ENCODE measurements at places on chromosomes 1 and 21.

DNA sequence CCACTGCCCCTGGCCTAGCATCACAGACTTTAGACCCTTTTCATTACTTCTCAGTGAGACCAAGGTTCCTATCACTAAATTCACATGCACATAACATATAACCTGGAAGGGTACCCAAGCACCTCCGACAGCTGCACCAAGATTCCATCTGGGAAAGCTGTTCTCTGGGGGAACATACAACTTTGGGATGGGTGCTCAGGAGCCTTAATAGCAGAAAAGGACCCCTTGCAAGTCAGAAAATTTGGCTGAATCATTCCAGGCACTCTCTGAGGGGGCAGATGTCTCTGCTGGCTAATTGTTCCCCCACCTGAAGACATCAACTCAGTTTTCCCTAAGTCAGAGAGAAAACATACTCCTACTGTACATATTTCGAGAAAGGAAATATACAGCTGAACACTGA, 41.3 kb upstream of the PSEN2 start:
- no peak for DNase-seq

- DNase-seq: no peak
These were observed 540.0 kb downstream of the KIF26B start for GRCh38 chr1:245694753-245695195.

DNA sequence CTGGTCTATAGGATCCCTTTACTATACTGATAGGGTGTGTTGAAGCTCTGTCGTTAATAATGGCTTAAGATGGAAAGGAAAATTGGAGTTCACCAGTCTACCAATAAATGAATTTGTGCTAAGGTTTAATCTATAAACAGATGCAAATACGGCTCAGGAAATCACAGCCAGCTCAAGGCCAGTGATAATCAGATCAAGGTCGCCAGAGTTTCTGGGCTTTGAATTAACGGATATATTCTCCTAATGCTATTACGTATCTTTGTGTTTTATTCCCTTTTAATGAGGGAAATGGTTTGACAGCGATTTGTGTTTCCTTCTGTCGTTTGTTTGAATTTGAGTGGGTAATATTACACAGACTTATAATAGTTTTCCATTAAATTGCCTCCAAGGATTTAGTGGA, 279.6 kb downstream of the BACH1 start:
- DNase-seq: no peak

GRCh38 chr1:119935915-119936314, 39.6 kb upstream of the ADAM30 start:
- no peak for DNase-seq

DNA sequence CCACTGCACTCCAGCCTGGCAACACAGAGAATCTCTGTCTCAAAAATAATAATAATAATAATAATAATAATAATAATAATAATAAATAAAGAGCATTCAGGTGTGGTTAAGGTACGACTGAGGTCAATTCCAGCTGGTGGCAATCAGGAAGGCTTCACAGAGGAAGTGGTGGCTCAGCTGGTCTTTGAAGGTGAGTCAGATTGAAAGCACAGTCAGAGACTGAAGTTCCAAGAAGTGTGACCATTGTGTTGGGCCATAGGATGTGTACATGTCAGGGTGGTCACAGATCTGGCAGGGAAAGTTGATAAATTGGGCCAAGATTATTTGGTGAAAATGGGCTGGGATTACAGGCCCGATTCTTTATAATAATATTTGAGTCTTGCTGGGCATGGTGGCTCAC, 31.0 kb upstream of the MED18 start:
- no peak for DNase-seq

DNA sequence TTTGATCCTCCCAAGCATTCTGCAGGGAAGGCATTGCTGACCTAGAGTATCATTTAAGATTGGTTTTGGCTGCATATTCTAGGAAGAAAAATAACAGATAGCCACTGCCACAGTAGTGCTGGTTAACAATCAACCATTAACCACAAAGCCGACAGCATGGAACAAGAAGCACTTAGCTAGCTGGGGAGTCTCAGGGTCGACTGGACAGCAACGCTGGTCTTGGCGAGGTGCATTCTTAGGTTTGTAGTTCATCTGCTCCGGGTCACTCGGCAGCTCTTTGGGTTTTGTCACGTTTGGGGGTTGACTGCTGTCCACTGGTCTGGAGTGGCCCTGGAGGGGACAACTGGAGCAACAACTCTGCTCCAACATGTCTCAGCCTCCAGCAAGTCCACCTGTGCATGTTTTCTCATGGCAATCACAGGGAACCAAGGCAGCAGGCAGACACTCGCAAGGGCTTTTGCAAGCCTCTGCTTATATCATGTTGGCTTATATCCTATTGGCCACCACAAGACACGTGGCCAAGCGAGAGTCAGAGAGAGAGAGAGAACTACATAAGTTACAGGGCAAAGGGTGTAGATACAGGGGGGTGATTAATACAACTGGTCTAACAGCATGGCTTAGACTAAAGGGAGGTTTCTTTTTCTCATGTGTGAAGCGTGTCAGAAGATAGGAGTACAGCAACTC, 99.5 kb downstream of the LACTBL1 start:
- DNase-seq: no peak

DNA sequence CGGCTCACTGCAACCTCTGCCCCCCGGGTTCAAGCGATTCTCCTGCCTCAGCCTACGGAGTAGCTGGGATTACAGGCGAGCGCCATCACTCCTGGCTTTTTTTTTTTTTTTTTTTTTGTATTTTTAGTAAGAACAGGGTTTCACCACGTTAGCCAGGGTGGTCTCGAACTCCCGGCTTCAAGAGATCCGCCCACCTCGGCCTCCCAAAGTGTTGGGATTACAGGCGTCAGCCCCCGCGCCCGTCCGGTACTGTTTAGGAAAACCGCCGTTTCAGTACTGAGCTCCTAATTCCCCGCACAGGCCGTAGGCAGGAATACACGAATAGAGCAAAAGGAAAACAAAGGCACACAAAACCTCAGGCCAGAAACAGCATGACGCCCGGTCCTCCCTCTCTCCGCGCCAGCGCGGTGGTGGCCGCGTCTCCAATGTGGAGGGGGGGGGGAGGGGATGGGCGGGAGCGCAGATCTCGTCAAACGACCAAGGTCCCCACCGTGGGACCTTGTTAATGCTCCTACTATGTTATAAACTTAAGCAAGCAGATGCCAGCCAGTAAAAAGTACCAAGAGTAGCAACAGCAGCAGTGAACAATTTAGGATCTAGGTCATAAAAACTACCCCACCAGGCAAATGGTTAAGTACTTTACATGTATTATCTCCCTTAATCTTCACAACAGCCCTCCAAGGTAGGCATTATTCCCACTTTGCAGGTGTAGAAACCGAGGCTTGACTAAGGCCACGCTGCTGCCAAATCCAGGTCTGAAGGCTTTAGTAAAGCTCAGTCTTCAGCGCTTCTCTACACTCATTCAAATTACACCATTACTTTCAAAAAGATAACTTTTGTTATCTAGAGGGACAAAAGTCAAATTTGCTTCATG, 648 bp upstream of the ADAR start:
- DNase-seq: peak; percentile 16

DNA sequence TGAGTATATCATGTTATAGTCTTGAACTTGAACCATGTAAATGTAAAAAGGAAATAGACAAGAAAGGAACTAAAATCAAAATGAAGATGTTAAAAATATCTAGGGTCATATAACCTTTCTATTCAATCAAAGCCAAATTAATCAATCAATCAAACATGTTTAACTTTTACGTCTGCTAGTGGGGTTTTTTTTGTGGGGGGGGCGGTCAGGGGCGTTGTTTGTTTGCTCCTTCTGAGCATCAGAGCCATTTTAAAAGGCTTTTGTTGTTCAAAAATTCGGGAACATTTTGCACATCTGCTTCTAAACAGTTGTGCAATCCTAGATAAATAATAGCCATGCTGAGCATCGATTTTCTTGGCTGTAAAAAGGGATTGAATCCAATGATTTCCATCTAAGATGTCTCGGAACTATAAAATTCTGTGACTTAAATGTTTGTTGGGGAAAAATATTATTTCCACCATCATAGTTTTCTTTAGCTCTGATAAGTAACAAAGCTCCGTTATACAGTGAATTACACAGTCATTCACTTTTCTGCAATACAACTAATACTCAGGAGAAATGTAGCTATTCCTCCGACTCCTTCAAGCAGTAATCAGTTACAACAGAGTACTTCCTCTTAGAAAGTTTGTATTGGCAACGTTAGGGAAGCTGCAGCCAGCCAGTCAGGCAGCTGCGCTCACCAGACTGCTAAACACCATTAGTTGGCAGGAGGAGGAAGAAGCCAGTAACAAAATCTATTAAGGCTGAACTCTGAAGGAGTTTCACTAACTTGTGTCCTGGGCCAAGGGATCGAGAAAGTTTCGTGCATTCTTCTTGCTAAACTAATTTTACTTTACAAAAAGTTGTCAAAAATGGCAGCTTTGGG, 2.2 kb downstream of the SPATA6 start:
- no peak for DNase-seq

DNA sequence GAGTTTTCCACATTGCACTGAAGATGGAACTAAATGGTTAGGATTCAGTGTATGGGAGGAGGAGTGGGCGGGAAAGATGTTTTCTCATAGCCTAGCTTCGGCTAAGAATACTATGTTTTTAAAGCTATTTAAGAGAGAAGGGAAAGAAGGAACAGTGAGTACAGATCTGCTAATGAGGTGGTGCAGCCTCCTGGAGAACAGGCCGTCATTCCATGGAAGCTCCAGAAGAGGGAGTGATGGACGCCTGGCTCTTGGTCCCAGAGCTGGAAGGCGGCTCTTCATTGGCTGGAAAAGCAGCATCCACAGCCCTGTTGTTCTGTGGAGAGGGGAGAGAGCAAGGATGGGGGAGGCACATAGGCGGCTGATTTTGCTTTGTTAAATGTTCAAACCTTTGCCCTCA, 6.9 kb downstream of the CAMK1G start:
- DNase-seq: no peak

DNA sequence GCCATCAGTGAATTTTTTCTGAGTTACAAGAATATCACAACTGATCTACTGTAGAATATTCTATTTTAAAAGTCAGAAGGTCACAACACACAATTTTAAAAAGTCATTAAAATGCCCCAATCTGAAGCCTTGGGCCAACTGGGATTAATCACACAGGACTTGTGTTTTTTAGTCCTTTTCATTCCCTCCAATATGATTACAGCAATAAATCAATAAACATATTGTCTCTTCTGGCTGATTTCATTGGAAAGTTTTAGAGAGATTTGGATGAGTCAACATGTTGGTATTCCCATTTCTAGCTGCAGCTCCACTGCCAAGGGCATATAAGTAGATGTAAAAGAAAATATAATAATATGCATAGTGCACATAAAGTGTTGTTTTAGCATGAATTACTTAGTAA, 85.8 kb downstream of the NIBAN1 start:
- DNase-seq: no peak

GRCh38 chr1:121522061-121522759, 337.4 kb downstream of the SRGAP2C start:
- DNase-seq: no peak

- DNase-seq: no peak
These were observed 58.6 kb downstream of the PBX1 start for GRCh38 chr1:164617377-164618201.

GRCh38 chr1:40264354-40264781, 6.3 kb downstream of the ZMPSTE24 start:
- no peak for DNase-seq

- no peak for DNase-seq
These were observed 84.4 kb downstream of the CD58 start for GRCh38 chr1:116486424-116486823.

DNA sequence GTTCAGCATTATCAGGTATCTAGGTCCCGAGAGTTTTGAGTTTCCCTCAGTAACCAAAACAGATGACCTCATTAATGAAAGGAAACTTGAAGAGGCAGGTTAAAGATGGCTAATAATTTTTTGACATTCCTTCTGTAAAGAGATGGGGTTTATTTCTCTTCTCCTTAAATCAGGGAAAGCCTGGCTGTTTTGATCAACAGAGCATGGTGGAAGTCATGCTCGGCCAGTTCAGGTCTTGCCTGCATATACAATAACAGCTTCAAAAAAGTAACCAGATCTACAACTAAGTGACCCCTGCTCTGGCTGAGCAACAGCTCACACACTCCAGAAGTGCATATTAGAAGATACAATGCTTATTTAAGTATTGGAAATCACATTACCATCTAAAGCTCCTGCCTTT, 36.6 kb upstream of the POU2F1 start:
- DNase-seq: no peak

- DNase-seq: no peak
These were observed 20.6 kb upstream of the MYCL start for GRCh38 chr1:39922251-39922688.

GRCh38 chr1:2429780-2430591, 17.6 kb upstream of the PEX10 start:
- no peak for DNase-seq

- DNase-seq: no peak
These were observed 591 bp upstream of the KDM1A start for GRCh38 chr1:23018661-23019093.

- no peak for DNase-seq
These were observed 150.2 kb downstream of the FOXD2 start for GRCh38 chr1:47587891-47588582.

- DNase-seq: peak; percentile 8
These were observed 359 bp downstream of the LRRC3 start for GRCh38 chr21:44455524-44456213.

DNA sequence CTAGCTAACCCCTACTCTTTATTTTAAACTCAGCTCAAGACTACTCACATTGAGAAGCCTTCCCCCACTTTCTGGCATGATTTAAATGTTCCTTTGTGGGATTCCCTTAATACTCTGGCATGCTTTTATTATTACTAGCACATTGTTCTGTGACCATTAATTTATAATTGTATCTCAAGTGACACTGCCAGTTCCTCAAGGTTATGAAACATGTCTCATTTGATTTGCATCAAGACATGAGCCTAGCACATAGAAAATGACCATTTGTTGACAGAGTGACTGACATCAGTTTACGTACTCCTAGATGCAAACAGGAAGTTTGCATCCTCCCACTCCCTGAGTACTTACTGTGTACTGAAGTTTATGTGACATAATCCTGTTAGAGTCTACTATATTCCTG, 15.2 kb downstream of the RGS4 start:
- no peak for DNase-seq

DNA sequence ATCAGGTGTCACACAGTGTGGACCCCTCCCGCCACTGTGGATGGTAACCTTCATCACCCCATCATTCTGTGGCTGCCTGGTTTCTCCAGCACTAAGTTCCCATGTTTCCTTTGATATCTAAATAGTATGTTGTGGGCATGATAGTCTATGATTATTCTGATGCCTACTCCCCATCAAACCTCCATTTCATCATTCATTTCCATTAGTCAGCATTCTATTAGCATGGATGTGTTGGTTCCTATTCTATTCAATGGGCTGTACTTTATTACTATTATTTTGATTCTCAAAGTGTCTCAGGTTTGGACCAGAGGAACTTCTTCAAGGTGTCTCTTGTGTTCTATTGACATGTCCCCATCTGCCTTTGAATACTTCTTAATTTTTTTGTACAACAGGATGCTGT, 112.0 kb downstream of the DISC1 start:
- DNase-seq: no peak

DNA sequence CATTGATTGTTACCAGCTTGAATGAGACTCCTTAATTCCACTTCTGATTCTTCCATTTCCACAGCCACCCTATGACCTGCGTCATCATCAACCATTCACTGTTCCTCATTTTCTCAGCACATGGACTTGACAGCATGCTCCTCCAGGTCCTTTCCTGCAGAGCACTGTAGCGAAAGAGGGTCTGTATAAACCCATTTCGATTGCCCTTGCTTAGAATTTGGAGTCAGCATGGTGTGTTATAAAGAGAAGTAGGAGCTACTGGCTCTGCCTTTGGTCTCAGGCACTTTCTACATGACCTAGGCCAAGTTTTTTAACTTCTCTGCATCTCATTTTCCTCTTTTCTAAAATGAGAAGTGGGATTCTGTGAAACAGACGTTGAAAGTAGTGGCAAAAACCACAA, 133.8 kb downstream of the AK5 start:
- no peak for DNase-seq
